H4 (cell line): ENCODE measurements at places on chromosomes 1 and 21. TPM values are rescaled to one million over a fixed set of nuclear protein-coding genes. Genes with fewer than 3 reads are reported as not detected.

- no peak for DNase-seq
Measured at GRCh38 chr1:87092846-87093245, 178.4 kb downstream of the HS2ST1 start.

Gene CTSE
- not detected in 2 replicates for total RNA-seq

DNA sequence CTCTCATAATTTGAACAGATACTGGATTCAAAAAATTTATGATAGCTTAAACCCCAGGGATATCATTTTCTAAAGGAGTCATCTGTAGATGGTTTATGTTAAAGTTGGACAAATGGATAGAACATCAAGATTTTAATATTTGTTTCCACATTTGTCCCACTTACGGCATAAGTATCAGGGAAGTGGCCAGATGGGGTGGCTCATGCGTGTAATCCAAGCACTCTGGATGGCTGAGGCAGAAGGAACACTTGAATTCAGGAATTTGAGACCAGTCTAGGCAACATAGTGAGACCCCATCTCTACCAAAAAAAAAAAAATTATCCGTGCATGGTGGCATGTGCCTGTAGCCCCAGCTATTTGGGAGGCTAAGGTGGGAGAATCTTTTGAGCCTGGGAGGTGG lies 229.1 kb downstream of the GPR52 start:
- no peak for DNase-seq

GRCh38 chr1:160207771-160208556 lies 2.8 kb downstream of the PEA15 start:
- DNase-seq, result no peak

Gene OVAAL
- total RNA-seq, result not detected in 2 replicates

Gene SLAMF1
- total RNA-seq, result not detected in 2 replicates

- no peak for DNase-seq
Measured at GRCh38 chr1:47137198-47137597, at the start of gene CYP4A22. CYP4A22 (plus strand) TSS chr1:47137441; CDS start chr1:47137486, 45 bp downstream.

Gene KLHL17
- total RNA-seq, result 1.9 and 5.7 TPM in 2 replicates
